ENCODE measurements at places on chromosomes 2 and 18. TPM values are rescaled to one million over a fixed set of nuclear protein-coding genes. Genes with fewer than 3 reads are reported as not detected.

- DNase-seq: no peak
Observed at GRCh38 chr2:9656270-9656766, 25.5 kb upstream of the YWHAQ start.

DNA sequence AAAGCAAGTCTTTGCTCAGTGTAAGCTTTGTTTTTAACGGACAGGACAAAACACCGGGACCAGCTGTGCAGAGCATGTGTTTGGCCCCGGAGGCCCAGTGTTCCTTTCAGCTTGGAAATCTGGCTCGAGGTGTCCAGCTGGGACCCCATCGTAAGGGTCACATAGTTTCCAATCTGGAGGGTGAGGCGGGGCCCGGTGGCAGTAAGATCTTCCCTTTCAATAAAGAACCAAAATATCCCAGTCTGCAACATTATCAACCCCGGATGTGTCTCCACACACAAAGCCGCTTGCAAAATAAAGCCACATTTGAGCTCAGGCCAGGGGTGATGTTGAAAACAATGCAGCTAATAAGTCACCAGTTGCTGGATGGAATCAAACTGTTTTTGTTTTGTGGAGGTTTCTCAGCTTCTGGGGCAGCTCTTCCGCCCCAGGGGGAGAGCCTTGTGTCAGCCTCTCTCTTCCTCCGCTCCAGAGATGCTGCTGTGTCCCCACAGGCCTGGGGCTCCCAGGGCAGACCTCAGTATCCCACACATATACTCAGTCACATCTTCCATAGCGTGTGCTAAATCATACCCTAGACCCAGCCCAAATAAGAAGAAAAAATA, 138.6 kb upstream of the GLI2 start:
- DNase-seq: peak; percentile 79

- no peak for DNase-seq
Observed at GRCh38 chr2:56107502-56108220, 76.1 kb upstream of the CCDC85A start.

DNA sequence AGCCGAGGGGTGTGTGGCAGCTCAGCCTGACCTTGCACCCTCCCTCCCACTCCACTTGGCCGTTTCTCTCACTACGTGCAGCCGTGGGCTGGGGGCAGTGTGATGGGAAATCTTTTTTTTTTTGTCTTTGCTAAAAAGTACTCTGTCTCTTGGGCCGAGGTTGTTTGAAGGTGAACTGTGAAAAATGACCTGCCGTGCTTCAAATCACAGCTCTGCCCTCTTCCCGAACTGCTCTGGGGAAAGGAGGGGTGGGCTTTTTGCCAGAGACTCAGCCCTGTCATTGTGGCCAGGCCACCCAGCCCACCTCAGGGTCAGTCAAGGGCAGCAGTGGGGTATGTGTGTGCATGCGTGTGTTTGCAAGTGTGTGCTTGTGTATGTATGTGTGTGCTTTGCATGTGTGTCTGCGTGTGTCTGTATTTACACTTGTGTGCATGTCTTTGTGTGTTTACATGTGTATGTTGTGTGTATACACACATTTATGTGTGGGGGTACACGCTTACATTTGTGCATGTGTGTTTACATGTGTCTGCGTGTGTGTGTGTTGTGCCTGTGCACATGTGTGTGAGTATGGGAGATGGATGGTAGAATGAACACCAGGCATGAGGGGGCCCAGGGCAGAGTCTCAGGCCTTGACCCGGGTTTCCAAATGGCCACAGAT, 61.3 kb upstream of the HAAO start:
- no peak for DNase-seq

GRCh38 chr2:188449561-188449960, 157.9 kb downstream of the GULP1 start:
- no peak for DNase-seq

The SOX11 gene
- 0.05 TPM for total RNA-seq

The LTBP1 gene
- total RNA-seq: 35.4 TPM

The RAB6C gene
- not detected for total RNA-seq

The MTCL1 gene
- total RNA-seq: 12.8 TPM

Data from left lung (tissue), 14 donors.